Renal cortex interstitium (tissue), 15 donors: ENCODE measurements at places on chromosomes 6 and 20.

DNA sequence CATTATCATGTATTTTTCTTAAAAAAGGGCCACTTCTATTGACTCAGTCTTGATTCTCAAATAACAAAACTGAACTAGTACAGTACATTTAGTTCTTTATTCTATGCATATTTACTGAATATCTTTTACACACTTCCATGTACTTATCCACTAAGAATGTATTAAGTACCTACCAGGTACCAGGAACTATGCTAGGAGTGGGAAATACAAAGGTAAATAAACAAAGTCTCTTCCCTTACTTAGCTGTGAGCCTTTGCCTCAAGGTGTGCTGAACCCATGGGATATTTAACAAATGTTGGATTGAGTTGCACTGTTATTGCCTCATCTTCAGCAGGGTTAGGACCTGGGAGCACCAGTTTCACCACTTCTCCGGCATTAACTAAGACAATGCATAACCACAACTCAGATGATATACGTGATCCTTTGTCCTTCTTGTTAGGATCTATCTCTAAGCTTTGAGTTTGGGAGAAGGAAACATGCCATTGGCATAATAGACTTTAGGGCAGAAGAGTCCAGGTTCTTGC is 533.9 kb downstream of the TFAP2B start:
- DNase-seq = no peak

- no peak for DNase-seq
These were observed 121.6 kb upstream of the PMEPA1 start for GRCh38 chr20:57831326-57831992.

- DNase-seq = no peak
These were observed 27.8 kb upstream of the KIF16B start for GRCh38 chr20:16601047-16601446.

- DNase-seq = no peak
These were observed 192.0 kb upstream of the IMPG1 start for GRCh38 chr6:76264468-76264867.

DNA sequence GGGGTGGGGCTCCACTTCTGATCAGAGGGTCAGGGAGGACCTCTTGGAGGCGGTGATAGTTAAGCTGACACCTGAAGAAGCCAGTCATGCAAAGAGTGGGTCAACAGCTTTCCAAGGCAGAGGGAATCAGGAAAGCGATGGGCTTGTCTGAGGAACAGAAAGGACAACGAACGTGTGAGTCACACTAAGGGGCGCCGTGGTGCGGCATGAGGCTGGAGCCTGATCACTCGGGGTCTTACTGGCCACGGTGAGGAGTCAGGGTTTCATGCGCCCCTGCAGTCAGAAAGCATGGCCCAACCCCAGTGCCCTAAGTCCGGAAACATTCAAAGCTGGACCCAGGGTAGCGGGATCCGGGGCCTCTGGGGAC is 50.6 kb upstream of the SLC32A1 start:
- DNase-seq = no peak

DNA sequence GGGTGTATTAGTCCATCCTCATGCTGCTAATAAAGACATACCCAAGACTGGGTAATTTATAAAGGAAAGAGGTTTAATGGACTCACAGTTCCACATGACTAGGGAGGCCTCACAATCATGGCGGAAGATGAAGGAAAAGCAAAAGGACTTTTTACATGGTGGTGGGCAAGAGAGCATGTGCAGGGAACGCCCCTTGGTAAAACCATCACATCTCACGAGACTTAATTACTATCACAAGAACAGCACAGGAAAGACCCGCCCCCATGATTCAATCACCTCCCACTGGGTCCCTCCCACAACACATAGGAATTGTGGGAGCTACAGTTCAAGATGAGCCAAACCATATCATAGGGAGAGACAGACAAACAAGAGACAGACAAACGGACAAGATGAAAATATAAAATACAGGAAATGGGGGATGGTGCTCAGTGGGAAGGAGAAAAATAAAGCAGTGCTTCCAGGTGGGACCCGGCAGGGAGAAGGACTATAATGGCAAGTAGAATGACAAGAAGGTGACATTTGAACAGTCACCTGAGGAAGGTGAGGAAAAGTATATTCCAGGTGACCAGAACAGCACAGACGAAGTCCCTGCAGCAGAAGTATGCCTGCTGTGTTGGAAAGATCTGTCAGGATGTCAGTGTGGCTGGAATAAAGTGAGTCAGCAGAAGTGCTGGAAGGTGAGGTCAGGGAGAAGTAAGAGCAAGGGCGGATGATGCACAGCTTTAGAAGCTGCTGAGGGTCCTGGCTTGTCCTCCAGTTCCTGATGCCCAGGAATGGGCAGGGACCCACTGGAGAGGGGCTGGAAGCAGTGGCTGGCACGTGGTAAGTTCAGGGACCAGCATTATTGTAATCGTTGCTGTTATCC is 61.1 kb downstream of the SLC2A10 start:
- DNase-seq = no peak

GRCh38 chr6:22432060-22432459 is 135.2 kb upstream of the PRL start:
- no peak for DNase-seq

- DNase-seq = no peak
These were observed 56.5 kb upstream of the MCHR2 start for GRCh38 chr6:100050550-100050949.

DNA sequence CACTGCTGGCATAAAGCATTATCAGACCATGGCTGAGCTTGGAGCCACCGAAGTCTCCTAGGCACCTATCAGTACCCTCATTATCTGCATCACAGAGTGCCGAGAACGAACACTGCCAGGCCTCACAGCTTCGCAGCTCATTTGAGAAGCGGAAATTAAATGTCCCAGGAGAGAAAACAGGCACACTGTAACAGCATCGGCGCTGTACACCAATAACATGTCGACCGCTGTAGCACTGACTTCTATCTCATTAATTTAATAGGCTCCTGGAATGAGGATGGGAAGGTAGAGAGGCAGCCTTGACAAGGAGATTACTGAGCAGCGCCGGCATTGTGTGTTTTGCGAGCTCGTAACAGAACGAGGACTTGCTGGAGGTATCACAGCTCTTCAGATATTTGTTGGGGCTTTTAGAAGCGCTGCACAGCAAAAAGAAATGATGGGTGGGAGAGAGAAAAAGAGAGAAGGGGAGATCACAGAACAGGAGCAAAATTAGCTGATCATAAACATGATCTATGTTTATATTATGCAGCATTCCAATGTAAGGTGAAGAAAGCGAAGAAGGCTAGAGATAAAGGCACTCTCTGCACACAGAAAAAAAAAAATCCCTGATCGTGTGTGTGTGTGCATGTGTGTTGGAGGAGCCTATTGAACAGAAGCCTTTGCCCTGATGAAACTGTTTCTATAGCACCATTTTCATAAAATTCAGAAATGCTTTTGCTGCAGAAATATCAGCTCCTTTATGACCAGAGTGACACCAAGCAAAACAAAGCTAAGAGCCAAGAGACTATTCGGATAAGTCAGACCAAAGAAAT is 29.2 kb downstream of the ID4 start:
- no peak for DNase-seq

GRCh38 chr6:139381216-139381865 is 6.9 kb upstream of the CITED2 start:
- no peak for DNase-seq

GRCh38 chr6:89997456-89998445 is 103.5 kb downstream of the GJA10 start:
- no peak for DNase-seq

GRCh38 chr6:100103194-100103593 is 109.2 kb upstream of the MCHR2 start:
- DNase-seq = no peak

GRCh38 chr6:116287689-116288282 is 8.1 kb upstream of the TSPYL1 start:
- no peak for DNase-seq

GRCh38 chr6:4935975-4936680 is 67.7 kb downstream of the RPP40 start:
- DNase-seq = no peak

DNA sequence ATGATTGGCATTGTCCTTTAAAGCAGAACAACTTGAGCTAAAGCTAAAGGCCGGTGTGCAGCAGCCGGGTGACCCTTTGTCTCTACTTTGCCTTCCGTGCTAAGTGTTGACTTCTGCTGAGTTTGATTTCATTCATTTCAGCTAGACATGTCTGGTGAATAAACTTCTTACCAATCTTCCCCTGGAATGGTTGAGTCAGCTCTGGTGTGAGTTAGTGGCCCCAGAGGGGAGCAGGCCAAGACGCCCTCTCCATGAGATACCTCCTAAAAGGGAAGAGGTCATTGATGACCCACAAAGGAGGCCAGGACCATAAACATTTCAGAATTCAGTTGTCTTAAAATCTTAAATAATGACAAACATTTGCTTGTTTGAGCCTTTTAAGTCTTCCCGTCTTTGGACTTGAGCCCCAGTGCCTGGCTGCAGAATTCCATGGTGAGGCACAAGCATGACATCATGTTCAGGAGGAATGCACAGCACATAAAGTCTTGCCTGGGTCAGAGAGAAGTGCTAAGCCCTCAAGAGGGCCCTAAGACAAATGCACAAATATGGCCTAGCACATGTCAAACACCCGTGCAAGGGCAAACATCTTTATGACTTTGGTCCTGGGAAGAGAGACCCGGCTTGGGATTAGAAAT is 96.3 kb upstream of the NEDD9 start:
- DNase-seq = no peak

GRCh38 chr6:118981884-118982574 is 47.1 kb upstream of the MCM9 start:
- DNase-seq = no peak

DNA sequence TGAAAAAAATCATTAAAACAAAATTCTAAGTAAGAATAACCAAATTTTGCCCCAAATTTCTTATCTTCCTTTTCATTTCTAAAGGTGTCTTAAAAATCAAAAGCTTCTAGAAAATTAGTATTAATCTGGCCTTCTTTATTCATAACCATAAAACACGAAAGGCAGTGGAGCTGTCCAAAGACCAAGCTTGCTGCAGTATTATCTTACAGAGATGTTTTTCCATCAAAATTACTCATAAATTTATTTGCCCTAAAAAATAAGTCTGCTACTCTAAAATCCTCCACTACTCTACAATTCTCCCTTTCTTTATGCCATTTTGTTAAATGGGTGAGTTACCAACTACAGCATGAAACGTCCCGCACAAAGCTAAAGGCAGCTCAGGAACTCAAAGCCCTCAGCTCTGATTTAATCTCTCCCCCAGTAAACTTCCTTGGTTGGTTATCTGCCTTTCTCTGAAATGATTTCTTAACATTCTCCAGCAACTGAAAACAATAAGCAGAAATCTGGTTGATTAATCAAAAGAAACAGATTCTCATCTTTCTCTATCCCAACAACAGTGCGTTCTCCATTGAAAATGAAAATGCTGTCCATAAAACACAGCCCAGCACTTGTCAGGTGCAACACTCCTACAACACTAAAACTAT is 2.1 kb downstream of the USP49 start:
- no peak for DNase-seq

DNA sequence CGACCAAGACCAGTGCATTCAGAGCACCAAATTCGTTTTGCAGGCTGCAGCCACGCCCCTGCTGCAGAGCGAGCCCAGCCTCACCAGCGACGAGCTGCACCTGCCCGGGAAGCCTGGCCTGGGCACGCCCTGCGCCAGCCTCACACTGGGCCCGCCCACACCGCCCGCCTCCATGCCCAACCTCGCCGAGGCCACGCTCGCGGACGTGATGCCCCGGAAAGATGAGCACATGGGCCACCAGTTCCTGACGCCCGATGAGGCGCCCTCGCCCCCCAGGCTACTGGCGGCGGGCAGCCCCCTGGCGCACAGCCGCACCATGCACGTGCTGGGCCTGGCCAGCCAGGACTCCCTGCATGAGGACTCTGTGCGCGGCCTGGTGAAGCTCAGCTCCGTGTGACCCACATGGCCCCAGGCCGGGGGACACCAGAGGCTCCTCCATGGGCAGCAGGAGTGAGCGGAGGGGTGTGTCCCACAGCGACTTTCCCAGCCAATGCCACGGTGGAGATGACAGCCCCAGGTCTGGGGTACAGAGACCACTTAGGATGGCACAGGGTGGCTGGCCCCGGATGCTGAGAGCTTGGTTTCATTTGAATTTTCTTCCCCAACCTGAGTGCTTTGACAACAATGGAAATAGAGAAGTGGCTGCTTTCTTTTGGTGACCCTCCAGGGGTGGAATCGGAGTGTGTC is 150.2 kb upstream of the SNX9 start:
- no peak for DNase-seq

DNA sequence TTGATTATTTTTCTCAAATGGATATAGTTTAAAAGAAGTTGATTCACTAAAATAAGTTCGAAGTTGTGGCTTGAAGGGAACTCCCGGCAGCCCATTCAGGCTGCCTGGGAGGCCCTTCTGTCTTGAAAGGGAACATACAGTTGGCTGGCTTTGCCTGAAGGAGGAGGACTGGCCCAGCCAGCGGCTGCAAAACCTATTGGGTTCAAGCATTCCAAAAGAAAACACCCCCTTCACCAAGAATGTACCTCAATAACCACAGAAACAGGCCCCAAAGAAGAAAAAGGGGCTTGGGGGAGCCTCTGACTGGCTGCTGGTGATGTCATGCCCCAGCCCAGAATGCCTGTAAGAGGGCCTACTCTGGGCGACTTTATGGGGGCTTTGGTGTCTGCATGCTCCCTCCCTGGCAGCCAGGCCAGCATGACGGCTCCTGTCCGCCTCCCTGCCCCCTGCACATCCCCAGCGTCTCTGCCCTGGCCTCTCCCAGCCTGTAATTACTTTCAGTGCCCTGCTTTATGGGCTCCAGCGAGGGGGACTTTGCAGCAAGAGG is 36.5 kb downstream of the MAFB start:
- no peak for DNase-seq

DNA sequence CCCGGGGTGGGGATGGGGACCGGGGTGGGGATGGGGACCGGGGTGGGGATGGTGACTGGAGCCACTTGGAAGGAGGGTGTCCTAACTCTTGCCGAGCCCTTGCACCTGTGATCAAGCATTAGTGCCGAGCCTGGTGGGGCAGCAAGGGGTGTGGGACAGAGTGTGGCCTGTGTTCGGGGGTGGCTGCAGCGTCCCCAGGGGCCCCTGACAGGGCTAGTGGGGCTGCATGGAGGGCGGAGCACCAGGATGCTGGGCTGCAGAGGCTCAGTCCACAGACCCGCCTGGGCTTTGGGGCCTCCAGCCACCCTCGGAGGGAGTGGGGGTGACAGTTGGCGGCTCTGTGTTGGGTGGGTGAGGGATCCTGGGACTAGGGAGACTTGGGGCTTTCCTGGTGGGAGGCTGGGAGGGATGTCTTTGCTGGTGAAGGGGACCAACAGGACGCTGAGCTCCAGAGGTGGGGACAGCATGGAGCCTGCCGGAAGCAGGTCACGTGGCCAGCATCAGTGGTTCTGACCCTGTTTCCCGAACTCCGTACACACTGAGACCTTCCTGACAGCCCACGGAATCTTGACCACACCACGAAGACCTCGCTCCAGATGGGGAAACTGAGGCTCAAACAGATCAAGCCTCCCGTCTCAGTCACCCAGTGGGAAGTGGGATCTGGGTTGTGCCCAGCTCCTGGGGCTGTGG is 4.6 kb downstream of the RBBP8NL start:
- DNase-seq = no peak

- no peak for DNase-seq
These were observed 10.3 kb downstream of the NSFL1C start for GRCh38 chr20:1456300-1456699.
